C1 segment of cervical spinal cord (tissue), 14 donors: ENCODE measurements at places on chromosomes 5 and 9.

GRCh38 chr5:53963958-53964357, 346.4 kb downstream of the ARL15 start:
- no peak for DNase-seq

DNA sequence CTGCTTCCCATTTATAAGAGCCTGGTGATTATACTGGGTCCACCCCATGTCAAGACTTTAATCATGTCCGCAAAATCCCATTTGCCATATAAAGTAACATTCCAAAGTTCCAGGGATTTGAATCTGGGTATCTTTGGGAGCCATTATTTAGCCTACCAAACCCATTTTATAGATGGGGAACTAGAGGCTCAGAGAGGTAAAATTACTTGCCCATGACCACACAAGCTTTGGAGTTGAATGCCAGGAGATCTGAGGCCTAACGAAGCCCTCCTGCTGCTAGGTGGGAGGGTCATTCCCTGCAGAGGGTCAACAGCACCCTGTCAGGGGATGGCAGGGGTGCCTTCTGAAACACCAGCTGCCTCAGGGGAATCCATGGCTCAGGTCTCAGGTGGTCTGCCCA, 13.0 kb upstream of the AKNA start:
- DNase-seq: no peak

DNA sequence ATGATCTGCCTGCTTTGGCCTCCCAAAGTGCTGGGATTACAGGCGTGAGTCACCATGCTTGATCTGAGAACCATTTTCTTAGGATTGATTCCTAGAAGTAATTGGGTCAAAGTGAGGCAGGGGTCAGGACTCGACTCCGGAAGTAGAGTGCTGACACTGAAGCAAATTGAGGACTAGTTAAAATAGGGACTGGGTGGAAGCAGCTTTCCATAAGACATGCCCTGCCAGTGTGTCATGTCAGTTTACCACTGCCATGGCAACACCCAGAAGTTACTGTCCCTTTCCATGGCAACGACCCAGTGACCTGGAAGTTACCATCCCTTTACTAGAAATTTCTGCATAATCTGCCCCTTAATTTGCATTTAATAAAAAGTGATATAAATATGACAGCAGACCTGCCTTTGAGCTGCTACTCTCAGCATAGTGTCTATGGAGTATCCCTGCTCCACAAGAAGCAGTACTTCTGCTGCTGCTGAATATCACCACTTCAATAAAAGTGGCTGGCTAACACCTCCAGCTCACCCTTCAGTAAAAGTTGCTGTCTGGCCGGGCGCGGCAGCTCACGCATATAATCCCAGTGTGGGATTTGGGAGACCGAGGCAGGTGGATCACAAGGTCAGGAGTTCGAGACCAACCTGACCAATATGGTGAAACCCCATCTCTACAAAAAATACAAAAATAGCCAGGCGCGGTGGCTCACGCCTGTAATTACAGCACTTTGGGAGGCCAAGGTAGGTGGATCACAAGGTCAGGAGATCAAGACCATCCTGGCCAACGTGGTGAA, 47.8 kb upstream of the JADE2 start:
- no peak for DNase-seq

DNA sequence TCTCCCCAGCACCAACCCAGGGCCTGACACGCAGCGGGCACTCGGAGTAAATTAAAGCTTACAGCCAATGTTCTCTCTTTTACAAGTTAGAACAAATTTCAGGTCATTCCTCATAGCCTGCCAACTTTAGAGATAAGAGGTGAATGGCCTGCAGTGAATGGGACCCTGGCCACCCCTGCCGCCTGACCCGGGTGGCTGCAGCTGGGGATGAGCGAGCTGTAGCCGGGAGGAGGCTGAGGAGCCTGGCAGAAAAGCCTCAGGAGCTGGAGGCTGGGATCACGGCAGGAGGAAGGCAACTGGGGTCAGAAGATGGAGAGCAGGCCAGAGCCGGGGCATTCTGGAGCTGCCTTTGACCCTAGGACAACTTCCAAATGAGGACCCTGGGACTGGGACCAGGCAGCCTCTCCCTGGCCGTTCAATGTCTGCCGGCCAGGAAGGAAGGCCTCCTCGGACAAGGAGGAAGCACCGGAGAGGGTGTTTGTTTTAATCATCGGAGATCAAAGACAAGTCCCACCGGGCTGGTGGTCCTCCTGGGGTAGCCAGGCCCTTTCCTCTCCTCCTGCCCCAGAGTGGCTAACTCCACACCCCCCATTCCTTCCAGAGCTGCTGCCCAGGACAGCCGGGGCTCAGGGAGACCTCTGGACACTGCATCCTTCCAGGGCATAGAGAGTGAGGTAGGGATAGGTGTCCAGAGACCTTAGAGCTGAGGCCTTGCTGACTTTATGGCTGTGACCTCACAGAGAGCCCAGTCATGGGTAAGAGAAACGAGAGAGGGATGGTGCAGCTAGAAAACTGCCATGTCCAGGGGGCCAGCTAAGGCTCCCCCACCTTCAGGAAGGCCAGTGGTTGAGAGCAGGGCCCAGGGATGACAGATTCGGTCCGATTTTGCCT, 87.3 kb upstream of the LMX1B start:
- no peak for DNase-seq

DNA sequence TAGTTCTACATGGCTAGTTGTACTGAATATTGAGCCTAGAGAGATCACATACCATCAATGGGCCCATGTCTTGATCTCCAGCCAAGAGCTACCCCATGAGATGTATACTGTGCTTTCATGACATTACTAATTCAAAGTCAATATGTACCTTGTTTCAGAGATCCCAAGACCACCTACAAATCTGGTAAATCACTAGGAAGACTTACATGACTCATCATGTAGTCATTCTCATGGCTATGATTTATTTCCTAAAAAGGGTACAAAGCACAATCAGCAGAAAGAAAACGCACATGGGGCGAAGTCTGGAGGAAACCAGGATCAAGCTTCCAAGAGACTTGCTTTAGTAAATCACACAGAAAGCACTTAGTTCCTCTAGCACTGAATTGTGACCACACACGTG, 103.0 kb downstream of the PCSK5 start:
- DNase-seq: no peak

DNA sequence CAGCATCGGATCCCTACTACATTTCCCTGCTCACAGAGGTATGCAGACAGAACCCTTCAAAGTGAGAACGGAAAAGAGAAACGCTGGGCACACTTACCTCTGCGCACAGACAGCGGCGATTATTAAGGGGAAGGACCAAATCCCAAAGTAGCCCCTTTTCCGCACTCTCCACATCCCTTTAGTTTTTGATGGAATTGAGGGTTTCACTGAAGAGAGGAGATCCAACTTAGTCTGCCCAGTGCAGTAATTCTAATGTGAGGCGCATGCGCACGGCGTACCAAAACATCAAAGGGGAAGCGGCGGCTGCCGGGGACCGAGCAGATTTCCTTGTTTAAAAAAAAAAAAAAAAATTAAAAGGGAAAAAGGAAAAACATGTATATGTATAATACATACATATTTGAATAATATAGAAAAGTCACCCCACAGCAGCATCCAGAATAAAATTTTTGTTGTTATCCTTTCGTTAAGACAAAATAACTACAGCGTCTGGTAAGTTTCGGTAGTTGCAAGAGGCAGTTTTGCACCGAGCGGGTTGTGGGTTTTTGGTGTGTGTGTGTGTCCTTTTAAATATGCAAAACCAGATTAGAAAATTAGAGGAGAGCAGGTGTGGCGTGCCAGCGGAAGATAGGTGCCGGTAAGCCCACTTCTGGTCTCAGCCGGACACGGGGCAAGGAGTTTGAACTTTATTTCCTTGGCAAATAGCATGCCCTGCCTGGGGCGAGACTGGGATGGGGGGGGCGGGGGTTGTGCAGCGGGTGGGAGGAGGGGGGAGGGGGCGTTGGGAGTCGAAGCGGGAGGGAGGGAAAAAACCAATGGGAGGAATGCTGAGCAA, at the start of gene GABRB2:
GABRB2 (minus strand) TSS at position 256 of the 832 bp plus-strand sequence; CDS start at position 174, 82 bp downstream.
- DNase-seq: peak; percentile 54

DNA sequence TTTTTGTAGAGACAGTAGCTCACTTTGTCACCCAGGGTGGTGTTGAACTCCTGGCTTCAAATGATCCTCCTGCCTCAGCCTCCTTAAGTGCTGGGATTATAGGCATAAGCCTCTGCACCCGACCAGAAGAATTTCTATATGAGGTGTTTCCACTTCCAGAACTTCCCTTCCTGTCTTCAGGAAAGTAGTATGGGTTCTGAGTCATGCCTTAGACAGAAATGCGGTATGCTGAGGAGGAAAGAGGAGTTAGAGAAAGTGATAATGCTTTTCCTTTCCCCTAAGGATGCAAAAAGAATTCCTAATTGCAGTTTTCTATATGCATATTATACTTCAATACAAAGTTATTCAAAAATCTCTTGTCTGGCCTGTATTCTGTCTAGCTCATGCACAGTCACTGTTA, 16.4 kb upstream of the ADAMTSL1 start:
- no peak for DNase-seq

- DNase-seq: no peak
Observed at GRCh38 chr5:59099270-59099994, 516.6 kb downstream of the RAB3C start.

GRCh38 chr9:103014242-103014641, 19.1 kb downstream of the CYLC2 start:
- no peak for DNase-seq

- DNase-seq: no peak
Observed at GRCh38 chr9:38025166-38025565, 43.9 kb downstream of the SHB start.

- DNase-seq: no peak
Observed at GRCh38 chr5:68476854-68477253, 261.3 kb downstream of the PIK3R1 start.

DNA sequence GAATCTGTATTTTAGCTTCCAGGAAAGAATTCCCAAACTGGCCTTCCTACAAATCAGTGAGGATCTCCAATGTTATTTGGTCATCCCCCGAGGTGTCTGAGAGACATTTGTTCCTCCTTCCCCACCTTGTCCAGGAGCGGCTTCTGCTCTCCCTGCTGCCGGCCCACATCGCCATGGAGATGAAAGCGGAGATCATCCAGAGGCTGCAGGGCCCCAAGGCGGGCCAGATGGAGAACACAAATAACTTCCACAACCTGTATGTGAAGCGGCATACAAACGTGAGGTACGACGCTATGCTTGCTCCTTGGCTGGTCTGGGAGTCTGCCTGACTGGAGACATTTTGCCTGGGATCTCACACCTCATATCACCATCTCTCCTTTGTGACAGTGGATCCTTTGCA, 160.4 kb downstream of the CFAP90 start:
- DNase-seq: no peak

DNA sequence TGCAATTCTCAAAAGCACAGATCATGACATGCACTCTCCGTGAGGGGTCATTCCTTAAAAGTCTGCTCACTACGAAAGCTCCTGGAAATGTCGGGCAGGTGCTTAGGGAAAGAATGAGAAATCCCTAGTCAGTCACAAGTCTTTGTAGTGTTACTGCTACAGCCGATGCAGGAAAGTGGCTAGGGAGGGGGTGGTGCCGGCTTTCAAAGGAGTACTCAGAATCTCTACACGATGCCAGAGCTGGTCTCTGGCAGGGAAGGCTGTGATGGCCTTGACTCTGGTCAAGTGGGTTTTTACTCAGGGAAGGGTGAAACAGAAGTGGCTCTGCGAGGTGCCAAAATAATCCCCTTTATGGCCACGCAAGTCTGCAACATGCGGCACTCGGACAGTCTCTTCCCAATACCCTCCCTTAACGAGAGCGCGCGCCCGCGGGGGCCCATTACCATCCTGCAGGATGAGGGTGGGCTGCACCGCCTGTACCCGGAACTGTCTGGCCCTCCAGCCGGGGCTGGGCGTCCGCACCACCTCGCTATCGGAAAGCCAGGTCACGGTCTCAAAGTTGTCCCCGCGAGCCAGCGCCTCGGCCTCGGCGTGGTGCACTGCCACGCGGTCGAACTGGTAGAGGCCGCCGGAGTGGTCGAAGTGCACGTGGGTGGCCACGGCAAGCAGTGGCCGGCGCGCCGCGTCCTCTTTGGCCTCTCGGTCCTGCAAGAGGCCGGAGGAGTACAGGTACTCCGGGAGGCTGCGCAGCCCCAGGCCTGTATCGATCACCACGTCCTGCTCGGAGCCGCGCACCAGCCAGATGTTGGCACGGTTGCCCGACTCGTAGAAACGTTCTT, 956 bp downstream of the MBLAC2 start:
- DNase-seq: no peak

GRCh38 chr9:96777426-96777864, 442 bp downstream of the ZNF510 start:
- DNase-seq: no peak
